ENCODE measurements at places on chromosomes 2 and 18.

GRCh38 chr2:123715467-123715982, 309.6 kb upstream of the CNTNAP5 start:
- no peak for DNase-seq

- DNase-seq = no peak
These were observed 20.1 kb upstream of the YES1 start for GRCh38 chr18:832085-832681.

- DNase-seq = no peak
These were observed 150.6 kb upstream of the DOCK10 start for GRCh38 chr2:225192869-225193268.

GRCh38 chr2:191051825-191052778, 38.1 kb upstream of the STAT1 start:
- peak; percentile 34 for DNase-seq

DNA sequence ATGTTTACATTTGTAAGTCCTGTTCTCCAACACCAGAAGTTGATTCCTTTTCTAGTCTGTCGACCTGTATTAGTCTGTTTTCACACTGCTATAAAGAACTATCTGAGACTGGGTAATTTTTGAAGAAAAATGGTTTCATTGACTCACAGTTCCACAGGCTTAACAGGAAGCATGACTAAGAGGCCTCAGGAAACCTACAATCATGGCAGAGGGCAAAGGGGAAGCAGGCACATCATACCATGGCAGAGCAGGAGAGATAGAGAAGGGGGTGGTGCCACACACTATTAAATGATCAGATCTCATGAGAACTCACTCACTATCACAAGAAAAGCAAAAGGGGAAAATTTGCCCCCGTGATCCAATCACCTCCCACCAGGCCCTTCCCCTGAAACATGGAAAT, 112.8 kb upstream of the MAP3K20 start:
- no peak for DNase-seq

DNA sequence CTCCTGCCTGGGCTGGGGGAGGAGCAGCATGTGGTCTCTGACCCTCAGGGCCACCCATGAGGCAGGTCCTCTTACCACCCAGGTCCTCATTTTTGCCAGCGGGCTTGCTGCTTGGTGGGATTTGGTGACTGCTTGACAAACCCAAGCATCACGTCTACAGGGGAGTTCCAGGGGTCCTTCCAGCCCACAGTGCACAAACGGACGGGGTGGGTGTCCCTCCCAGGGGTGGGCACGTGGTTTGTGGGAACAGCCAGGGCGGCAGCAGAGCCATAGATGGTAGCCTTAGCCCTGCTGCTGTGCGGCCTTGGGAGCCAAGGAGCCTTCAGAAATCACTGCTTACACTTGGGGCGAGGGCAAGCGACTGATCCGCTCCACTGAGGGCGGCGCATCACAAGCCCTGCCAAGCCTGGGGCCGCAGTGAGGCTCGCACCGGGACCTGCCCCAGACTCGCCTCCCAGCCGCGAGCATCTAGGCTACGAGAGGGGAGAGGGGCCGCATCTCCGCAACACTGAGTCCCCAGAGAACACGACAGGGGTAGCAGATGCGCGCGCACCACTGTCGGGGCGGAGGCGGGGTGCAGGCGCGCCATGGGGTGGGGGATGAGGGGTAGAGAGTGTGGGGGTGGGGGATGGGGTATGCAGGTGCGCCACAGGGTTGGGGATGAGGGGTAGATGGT, 36.9 kb downstream of the SNED1 start:
- DNase-seq = peak; percentile 53

DNA sequence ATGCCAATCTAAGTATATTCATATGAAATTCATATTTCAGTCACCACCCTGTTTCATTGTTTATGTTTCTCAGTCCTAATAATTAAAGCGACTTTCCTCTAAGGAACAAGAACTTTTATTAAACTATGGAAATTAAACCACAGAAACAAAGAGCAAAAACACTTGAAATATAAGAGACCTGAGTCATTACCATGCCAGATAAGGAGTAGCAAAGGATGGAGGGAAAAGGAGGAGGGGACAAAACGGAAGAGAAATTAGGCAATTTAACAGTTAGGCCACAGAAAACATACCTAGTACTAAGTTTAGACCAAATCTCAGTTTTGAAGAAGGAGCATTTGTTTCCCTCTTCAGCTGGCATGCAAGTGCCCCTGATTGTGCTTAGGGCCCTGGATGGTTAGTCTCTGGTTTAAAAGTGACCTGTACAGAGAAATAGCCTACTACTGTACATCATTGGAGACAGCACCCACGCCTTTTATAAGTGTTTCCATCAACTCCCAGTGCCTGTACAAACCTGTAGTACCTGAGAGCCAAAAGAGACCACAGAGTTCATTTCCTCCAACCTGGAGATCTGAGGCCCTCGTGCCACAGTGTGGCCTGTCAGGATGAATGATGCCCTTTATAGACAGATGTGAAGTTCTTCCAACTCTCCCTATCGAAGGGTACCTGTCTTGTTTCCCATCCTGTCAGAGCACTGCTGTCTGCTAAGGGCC, 74.5 kb downstream of the SPATS2L start:
- DNase-seq = no peak

- DNase-seq = no peak
These were observed 205.1 kb downstream of the RND3 start for GRCh38 chr2:150282357-150282756.

DNA sequence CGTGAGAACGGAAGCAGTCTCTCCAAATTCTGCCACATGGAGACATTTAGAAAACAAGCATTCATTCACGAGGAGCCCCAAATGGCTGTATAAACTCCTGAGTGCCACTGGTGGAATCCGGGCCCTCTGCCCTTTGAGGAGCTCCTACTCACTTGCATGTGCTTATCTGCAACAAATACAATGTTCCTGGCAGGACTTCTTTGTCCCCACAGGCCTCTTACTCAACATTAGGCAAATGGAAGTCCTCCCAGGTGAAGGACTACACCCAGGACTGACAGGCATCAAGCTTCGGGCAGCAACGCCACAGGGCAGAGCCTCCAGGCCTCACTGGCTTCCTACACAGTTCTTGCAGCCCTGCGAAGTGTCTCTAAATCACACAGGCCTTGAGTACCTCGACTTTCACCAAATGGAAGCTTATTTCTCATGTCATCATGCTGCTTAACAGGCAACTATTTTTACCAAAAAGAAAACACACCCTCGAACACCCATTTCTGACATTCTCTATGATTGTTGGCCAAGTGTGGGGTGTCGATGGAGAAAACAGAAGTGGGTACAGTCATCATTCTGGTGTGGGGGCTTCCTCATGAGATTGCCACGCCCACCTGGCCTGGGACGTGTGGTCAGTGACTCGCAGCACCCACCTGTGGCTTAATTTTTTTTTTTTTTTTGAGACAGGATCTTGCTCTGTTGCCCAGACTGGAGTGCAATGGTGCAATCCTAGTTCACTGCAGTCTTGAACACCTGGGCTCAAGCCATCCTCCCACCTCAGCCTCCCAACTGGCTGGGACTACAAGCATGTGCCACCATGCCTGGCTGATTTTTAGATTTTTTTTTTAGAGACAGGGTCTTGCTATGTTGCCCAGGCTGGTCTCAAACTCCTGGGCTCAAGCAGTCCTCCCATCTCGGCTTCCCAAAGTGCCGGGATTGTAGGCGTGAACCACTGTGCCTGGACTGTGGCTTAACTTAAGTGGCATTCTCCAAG, 186.8 kb upstream of the GLI2 start:
- no peak for DNase-seq

- no peak for DNase-seq
These were observed 143.8 kb downstream of the SH3BP4 start for GRCh38 chr2:235095569-235095968.

DNA sequence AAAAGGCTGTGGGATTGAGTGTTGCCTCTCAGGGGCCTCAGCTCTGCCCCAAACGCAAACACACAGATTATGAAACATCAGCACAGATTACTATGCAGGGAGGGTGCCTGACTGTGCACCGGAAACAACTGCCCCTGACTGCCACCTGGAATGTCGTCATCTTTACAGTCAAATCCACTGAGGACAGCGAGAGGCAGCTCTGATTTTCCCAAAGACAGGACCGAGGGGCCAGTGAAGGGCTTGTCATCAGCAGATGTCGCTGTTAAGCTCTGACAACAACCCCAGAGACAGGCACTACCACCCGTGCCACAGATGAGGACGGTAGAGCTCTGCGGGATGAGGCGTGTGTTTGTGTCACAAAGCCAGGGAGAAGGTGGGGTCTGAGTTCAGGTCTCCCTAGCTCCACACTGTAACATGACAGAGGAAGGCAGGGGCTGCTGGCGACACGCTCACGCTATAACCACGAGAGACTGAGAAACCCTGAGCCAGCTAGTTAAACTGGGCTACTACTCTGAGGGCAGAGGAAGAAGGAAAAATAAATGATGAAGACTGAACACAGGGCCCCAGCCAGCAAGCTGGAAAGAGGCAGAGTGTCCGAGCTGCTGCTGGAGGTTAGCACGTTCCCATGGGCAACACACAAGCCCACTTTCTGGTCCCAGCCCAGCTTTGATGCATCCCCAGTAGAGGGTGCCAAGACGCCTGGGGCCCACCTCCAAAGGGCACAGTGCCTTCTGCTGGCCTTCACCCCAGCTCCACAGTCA, 47.0 kb downstream of the PARD6G start:
- no peak for DNase-seq

DNA sequence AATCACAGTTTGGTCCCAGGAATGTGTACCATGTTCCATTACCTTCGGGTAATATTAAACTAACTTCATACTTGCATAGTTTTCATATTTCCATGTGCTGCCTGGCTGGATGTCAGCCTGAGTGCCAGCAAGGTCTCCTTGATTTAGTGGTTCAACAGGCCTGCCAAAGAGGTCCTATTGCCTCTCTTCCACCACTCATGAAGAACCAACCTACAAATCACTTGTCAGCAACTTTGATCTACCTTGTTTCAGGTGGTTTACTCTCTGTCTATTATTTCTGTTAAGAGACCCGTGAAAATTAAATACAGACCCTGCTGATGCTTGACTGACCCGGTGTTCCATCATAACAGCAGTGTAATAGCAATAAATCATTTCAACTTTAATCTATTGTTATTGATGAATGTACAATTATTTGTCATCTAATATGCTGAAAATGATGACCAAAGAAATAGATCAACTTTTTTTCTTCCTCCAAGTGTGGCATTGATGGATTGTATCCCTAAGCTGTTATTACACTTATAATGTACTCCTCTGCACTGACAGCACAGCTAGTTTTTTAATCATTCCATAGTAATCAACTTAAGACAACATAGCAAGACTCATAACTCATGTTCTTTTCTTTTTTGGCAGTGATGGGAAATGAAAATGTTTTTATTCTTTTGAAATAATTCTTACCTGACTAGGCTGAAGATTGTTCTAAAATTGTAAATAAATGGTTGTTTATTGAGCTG, 1220.2 kb upstream of the ACVR2A start:
- DNase-seq = no peak

DNA sequence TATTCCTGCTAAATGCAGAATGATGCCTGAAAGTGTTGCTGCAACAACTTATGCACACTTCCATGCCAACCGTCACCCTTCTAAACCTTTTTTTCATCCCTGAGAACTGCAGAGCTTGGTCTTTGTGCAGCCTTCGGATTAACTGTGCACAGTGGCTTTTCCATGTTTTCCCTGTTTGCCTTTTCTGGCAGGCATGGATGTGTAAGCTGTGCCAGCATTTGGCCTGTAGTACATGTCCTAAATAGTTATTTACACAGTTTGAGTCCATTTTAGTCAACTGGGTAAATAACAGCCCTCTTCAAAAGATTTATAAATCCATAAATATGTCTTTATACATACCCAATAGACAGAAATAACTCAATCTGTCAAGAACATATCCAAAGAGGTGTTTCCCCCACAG, 31.5 kb downstream of the MEIS1 start:
- DNase-seq = no peak

DNA sequence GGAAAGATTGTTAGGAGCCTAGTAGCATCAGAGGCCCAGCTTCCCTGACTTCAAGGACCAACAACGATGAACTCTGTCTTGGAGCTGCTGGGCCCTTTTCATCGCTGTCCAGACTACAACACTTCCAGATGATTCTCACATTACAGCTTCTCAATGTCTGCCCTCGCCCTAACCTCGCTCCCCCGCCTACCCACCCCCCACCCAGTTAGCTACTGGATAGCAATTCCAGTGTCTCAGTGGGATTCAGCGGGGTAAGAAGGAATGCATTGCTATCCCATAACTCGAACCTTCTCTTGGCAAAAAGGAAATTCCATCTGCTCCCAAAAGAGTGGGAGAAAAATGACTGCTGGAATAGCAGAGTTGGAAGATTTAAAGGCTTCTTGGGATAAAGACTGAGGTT, 65.0 kb downstream of the RPL37A start:
- DNase-seq = no peak

GRCh38 chr2:127134833-127135830, 28.2 kb upstream of the BIN1 start:
- DNase-seq = no peak

DNA sequence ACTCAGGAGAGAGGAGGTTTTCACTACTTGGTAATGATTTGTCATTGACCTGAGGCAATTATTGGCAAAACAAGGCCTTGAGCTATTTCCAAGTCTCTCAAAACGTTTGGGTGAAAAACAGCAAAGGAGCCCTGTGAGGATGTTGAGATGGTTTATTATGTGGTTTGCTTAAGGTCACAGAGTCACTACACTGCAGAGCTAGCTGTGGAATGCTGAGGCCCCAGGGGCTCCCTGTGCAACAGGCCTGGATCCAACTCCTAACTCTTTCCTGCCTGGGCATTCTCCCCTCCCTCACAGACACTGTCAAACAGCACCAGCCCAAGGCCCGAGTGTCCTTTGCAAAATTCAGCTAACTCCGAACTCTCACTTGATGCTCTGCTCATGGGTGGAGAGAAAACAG, 754.6 kb upstream of the SOX11 start:
- no peak for DNase-seq

DNA sequence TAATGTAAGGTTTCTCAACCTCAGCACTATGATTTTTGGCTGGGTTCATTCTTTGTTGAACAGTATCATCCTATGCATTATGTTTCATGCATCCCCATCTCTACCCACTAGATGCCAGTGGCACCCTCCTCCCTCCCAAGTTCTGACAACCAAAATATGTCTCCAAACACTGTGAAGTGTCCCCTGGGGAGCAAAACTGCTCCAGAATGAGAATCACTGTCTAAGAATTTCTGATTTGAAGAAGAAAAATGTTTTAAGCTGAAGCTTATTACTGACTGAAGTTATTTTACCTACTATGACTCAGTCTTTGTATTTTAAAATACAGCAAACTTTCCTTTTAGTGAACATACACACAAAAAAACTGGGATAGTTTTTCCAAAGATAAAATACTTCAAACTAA, 3.4 kb downstream of the THADA start:
- no peak for DNase-seq

DNA sequence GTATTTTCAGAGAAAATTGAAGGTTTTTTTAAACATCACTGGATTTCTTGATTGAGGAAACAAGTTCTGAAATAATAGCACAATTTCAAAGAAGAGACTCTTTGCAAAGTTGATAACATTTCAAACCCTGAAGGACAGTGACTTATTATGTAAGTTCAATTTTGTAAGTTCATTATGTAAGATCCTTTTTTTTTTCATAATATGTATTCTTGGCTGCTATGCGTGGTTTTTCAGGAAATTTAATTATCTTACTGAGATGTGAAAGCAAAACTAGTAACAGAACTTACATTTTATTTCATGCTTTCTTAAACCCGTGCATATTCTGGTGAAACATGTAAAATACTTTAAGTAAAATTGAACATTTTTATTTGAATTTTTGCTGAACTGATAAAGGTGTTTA, 65.4 kb downstream of the RIF1 start:
- no peak for DNase-seq

- DNase-seq = no peak
These were observed 300.0 kb upstream of the CHAC2 start for GRCh38 chr2:53467467-53468180.

- no peak for DNase-seq
These were observed 2.2 kb downstream of the KLHL29 start for GRCh38 chr2:23387221-23387550.
